GDM1 (cell line): ENCODE measurements at places on chromosomes 2 and 18.

GRCh38 chr18:4106407-4107033 lies 348.6 kb downstream of the DLGAP1 start:
- peak; percentile 38 for DNase-seq

DNA sequence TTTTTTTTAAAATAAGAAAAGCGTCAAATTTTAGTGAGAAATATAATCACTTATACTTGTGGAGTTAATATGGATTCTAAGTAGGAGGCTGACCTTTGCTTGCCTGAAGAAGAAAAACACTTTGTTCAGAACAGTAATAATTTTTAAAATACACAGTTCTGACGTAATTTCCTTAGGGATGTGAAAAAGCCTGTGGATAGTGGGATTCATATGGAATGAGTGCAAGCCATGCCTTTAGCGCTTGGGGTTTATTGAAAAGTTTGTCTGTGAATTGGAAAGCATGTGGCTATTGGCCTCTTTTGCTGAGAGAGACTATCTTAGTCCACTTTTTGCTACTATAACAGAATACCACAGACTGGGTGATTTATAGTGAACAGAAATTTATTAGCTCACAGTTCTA lies 151.3 kb downstream of the CCDC85A start:
- DNase-seq, result no peak

- DNase-seq, result no peak
Observed at GRCh38 chr2:113169586-113169985, 4.2 kb upstream of the PSD4 start.

GRCh38 chr2:113266431-113266830 lies 12.3 kb downstream of the PAX8 start:
- no peak for DNase-seq

DNA sequence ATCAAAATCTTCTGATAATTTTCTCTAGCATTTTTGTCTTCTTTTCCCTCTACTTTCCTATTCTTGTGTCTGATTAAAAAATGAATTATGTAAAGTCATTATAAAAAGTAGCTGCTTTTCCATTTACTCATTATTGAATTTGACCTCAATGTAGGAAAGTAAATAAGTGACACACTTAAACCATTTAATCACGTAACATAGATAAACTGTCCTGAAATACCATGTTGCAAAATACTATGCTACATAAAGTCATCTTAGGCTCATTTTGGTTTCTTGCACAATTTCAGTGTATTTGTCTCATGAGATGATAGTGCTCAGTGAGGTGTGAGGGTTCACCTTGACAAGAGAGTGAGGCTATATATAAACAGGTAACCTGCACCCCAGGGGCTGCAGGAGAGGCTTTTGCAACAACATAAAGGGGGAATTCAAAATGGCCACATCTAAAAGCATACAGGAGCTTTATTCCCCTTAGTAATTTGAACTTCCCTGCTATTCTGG lies 502.7 kb downstream of the RNF144A start:
- no peak for DNase-seq

GRCh38 chr18:58776084-58776483 lies 88.6 kb upstream of the ZNF532 start:
- no peak for DNase-seq

- no peak for DNase-seq
Observed at GRCh38 chr2:20178666-20179465, 46.1 kb downstream of the SDC1 start.

DNA sequence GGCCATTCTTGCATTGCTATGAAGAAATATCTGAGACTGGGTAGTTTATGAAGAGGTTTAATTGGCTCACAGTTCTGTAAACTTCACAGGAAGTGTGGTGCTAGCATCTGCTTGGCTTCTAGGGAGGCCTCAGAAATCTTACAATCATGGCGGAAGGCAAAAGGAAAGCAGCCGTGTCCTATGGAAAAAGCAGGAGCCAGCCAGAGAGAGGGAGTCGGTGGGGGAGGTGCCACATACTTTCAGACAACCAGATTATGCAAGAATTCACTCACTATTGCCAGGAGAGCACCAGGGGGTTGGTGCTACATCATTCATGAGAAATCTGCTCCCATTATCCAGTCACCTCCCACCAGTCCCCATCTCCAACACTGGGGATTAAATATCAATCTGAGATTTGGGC lies 64.1 kb downstream of the CPS1 start:
- no peak for DNase-seq

GRCh38 chr18:79242246-79242645 lies 153.5 kb upstream of the NFATC1 start:
- no peak for DNase-seq

DNA sequence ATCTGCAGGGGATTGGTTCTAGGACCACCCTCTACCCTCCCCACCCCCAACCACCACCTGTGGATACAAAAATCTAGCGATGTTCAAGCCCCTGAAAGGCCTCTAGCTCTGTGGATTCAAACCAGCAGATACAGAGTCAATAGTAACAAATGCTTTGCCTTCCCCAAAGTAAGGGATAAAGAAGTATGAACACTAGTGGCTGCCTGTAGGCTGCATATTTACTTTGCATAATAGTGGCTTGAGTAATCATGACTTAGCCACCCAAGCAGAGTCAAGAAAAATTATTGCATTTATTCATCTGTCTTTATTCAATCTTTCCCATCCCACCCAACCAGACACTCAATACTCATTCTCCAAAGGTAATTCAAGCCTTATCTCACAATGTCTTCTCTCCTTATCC lies 43.8 kb downstream of the SOCS6 start:
- DNase-seq, result no peak
